ENCODE measurements at places on chromosomes 11 and 22.
A peak's percentile ranks its signal among the peaks of the same experiment; 100 is the strongest.

DNA sequence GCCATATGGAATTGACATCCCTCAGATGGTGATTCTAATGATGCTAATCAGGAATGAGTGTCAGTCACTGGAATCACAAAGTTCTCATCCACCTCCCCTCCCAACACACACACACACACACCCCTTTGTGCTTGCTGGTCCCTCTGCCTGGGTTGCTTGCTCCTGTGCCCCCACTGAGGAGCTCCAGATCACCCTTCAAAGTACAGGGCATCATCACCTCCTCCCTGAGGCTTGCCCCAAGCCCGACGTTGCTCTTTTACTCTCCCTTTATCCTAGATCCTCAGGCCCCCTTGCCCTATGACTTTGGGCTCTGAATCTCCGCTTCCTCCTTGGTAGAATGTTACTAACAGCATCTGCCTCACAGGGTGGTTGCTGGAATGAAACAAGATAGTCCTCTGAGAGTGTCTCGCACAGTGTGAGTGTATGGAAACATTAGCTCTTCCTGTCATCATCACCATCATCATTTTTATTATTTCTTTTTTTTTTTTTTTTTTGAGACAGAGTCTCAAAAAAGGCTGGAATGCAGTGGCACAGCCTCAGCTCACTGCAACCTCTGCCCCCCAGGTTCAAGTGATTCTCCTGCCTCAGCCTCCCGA lies 3.4 kb downstream of the TOM1 start:
- no peak for DNase-seq

DNA sequence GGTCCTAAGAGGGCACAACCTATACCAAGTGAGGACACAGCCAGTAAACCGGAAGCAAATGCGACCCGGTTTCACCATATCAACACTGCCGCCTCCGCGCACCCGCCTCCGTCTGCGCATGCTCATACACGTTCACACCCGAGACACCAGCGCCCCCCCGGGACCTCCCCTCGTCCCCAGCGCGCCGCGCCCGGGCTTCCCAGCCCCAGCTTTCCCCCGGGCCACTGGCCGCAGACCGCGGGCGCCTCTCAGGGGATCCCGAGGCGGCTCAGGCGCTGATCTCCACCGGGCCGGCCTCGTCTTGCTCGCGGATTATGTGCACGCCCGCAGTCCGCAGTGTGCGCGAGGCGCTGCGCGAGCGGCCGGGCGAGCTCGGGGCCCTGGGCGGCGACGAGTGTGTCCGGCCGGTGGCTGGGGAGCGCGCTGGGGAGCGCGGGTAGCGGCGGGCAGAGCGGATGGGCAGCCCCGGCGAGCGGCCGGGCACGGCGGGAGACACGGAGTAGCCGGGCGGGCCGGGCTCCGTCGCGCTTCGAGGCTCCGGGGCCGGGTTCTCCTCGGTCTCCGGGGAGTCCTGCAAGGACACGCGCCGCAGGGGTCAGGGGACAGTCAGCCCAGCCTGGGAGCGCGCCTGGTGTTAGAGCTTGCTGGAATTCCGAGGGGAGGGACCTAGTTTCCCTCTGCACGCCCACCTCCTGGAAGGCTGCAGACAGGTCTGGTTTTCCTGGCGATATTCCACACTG lies 2.0 kb downstream of the HEPN1 start:
- peak; percentile 61 for DNase-seq

DNA sequence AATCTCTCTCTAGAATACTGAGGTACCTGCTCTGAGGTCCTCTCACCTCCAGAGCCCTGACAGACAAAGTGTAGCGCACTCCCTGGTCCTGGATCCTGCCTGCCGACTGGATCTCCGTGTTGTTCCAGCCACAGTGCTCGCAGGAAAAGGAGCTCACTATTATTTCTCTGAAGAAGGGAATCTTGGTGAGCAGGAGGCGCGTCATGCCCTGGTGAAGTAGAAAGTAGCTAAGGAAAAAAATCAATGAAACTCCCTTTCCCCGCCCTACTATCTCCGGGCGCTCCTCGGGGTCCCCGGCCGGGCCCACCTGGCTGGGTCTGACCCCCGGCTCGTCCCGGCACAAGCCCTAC lies 412 bp downstream of the ZPR1 start:
- DNase-seq, result no peak

- DNase-seq, result no peak
Measured at GRCh38 chr22:46794067-46794466, 31.6 kb downstream of the TBC1D22A start.

GRCh38 chr11:75474240-75474639 lies 41.2 kb upstream of the KLHL35 start:
- no peak for DNase-seq

DNA sequence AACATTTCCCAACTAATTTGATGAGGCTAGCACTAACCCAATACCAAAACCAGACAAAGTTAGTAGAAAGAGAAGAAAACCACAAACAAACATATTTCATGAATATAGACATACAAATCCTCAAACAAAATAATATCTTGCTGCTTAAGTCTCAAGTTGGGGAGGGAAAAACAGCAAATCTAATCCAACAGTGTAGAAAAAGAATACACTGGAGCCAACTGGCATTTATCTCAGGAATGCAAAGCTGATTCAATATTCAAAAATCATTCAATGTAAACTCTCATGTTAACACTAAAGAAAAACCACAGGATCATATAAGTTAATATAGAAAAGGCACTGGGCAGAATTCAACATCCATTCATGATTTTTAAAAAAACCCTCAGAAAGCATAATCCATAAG lies 18.2 kb downstream of the GNB1L start:
- no peak for DNase-seq

- no peak for DNase-seq
Measured at GRCh38 chr11:114180301-114181055, 115.7 kb upstream of the NNMT start.

GRCh38 chr11:102833731-102834130 lies 9.7 kb downstream of the MMP3 start:
- DNase-seq, result no peak

DNA sequence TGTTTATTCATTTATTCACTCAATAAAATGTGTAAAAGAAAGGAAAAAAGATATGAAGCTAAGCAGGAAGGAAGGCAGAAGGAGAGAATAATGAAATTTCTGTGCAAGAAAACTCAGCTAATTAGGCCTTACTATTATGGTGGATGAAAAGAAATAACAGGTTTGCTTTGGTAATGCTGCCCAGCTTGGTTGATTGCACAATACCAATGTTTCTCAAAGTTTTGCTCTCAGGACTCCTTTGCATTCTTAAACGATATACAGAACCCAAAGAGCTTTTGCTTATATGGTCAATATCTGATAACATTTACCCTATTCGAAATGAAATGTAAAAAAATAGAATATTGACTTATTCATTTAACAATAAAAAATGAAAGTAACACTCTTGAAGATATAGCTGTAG lies 7.3 kb upstream of the CTSC start:
- DNase-seq, result no peak

DNA sequence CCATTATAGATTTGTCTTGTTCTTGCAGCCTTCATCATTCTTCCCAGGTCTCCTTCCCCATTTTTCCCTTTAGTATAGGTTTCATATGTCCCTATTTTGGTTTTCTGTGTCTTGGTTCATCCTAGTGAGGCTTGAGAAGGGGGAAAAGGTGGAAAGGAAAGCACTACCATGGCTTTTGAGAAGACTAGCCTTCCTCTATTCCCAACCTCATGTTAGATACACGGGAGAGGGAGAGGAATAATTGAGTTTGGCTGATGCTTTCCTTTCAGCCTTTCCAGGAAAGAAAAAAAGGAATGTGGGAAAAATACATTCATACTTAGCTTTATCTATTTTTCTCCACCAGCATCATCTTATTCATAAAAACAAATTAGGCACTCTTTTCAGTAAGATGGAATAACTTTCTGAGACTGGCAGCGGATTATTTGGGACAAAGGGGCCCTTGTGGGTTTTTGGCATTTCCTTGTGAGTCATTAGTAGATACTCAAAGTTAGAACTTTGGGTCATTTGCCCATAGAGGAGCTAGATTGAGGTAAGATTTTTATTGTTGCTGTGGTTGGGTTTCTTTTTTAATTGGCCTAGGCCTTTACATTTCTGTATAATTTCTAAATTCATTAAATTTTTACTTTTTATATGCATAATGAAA lies 23.8 kb downstream of the CAPRIN1 start:
- DNase-seq, result no peak

DNA sequence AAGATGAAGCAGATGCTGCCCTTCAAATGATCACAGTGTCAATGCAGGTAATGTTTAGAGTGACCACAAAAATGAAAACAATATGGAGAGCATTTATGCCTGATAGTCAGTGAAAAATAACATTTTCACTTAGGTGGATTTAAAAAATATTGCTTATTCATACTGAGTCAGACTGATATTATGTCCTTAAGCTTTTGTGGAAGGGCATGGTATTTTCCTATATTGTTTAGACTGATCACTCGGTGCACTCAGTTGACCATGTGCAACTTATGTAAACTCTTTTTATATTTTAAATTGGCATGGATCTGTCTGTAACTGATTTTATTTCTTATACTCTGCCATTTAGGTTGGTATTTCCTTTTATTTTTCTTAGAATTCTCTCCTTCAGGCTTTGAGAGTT lies 106.6 kb downstream of the DYNC2H1 start:
- DNase-seq, result no peak

- no peak for DNase-seq
Measured at GRCh38 chr11:134289789-134290188, 13.6 kb downstream of the GLB1L3 start.

- no peak for DNase-seq
Measured at GRCh38 chr11:119100994-119101758, 477 bp downstream of the DPAGT1 start.

GRCh38 chr11:57800444-57801182 lies 39.0 kb downstream of the CTNND1 start:
- no peak for DNase-seq

DNA sequence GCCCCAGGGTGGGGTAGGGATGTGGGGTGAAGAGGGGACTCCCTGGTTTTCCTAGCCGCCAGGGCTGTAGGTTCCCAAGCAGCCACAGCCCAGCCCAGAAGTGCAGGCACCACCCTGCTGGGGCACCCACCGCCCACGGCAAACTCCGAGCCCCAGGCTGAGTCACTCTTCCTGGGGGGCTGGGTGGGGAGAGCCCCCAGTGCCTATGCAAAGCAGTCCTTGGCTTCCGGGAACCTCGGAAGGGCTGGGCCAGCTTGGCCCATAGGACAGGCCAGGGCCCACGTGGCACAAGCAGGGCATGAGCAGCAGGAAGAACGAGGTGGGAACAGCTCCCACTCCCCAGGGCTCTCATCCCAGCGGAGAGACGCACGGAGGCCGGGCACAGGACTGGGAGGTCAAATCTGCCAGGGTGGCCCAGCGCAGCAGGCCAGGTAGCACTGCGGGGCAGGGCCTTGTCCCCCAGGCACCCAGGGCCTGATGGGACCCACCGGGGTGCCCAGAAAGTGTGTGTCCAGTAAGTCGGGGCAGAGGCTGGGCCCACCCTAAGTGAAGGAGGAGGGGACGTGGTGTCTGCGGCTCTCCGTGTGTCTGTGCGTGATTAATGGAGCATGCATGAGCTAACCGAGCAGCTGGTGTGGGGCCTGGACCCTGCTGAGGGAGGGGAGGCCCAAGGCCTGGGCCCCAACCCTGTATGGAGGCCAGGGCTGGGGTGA lies 4.6 kb upstream of the IL17REL start:
- peak; percentile 81 for DNase-seq

DNA sequence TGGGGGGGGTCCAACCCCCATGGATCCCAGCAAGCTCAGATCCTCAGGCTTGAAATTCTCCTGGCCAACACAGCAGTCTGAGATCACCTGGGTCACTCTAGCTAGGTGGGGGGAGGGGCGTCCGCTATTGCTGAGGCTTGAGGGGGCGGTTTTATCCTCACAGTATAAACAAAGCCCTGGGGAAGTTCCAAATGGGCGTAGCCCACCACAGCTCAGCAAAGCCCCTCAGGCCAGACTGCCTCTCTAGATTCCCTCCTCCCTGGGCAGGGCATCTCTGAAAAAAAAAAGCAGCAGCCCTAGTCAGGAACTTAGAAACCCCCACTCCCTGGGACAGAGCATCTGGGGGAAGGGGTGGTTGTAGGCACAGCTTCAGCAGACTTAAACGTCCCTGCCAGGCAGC lies 16.7 kb downstream of the TRPC6 start:
- no peak for DNase-seq

GRCh38 chr22:37898441-37899181 lies 7.5 kb upstream of the MICALL1 start:
- DNase-seq, result no peak

- DNase-seq, result no peak
Measured at GRCh38 chr22:42797011-42797410, 60.1 kb downstream of the ARFGAP3 start.

DNA sequence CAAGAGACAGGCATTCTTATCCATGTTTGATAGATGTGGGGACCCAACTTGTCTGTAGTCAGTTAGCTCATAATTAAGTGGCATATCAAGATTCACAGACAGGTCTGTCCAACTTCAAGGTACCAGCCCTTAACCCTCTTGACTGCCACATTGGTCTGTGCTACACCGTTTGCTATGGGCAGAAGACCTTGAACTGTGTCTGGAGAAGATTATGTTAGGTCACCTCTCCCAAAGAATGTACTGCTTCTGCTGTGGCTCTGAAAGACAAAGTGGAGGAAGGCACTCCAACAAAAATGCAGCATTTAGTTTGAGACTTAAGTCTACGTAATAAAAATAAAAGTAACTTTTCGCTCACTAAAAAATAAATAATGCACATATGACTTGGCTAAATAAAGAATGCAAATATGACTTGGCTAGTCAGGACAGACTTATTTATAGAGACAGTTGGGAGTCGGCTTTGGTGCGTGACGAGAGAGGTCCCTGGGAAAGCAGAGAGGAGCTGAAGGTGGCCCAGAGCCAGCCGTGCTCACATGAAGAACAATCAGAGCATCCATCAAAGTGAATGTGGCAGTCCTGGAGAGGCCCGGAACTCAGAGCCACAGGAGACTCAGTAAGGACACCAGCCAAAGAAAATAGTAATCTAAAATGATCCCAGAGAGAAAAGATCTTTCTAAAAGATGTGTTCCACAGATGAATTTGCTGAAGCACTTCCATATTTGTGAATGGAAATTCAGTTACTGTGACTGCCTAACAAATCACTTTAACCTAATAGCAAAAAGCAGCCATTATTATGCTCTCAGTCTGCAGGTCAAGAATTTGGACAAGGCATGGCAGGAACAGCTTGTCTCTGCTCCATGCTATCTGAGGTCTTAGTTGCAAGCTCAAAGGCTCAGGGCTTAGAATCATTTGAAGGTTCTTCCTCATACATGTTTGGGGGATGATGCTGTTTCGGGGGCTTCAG lies 35.0 kb downstream of the CWC15 start:
- no peak for DNase-seq

DNA sequence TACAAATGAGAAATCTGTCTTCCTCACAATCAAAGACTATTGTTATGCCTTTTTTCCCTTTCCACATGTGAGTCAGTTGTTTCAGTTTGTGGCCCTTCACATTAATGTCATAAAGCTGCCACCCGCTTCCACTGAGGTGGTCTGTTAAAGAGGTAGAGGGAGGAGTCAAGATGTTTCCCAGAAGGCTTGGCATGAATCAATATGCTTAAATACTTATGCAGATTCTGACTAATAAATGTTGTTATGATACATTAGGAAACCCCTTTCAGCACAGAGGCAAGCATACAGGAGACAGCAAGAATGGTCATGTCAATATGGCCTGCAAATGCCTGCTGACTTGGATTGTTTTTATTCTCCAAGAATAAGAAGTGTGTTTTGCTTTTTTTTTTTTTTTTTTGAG lies 6.5 kb downstream of the RTN3 start:
- peak; percentile 11 for DNase-seq
